Activated CD8-positive, alpha-beta memory T cell treated with anti-CD3 and anti-CD28 coated beads for 48 hours (primary cell): ENCODE measurements at places on chromosomes 4 and X.
A peak's percentile ranks its signal among the peaks of the same experiment; 100 is the strongest.

DNA sequence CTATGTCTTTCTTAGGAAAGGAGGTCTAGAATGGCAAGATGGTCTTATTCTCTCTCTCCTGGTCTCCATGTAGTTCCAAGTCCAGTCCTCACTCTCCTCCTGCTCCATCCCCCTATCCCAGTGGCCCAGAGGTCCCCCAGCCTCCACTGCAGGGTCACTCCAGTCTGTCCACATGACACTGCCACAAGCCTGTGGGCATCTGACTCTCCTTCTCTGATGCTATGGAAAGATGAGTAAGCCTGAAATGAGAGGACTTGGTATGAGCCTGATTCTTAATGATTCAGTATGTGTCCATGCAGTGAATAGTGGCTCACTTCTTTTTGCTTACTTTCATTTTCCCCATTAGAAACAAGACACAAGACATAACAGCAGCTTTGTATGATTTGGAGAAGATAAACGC is 516.8 kb upstream of the ADGRL3 start:
- no peak for DNase-seq

DNA sequence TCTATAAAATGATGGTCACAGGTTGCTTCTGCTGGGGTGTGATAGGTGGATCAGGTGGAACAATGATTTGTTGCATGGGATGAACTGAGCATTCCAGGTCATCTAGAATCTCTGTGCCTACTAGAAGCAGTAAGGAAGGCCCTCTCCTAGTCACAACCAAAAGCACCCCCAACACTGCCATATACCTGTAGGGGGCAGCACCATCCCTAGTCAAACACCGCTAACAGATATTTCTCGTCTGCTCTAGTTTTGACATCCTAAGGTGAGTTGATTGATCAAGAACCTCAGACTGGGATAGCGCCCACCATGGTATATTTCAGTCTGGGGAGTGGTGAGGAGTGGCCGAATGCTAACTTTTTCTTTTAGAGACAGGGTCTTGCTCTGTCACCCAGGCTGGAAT is 160.2 kb downstream of the NHS start:
- DNase-seq = no peak

GRCh38 chrX:42577936-42578470 is 200.0 kb downstream of the PPP1R2C start:
- no peak for DNase-seq

DNA sequence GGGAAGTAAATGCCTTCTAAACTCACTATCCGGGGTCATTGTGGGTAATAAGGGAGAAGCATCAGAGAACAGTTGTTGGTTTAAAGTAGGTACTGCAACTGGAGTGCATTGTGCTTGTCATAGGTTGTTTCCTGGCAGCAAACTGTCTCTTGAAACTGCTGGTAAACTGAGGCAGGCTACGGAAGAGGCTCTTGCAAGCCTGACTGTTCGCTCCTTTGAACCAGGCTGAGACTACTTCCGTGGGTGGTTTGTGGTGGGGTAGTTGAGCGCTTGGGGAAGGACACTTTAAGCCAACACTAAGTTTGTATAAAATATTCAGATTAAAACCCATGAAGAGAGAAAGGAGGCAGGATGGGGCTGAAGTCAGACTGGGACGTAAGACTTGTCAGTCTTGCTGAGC is 45.2 kb upstream of the WDR1 start:
- DNase-seq = no peak

DNA sequence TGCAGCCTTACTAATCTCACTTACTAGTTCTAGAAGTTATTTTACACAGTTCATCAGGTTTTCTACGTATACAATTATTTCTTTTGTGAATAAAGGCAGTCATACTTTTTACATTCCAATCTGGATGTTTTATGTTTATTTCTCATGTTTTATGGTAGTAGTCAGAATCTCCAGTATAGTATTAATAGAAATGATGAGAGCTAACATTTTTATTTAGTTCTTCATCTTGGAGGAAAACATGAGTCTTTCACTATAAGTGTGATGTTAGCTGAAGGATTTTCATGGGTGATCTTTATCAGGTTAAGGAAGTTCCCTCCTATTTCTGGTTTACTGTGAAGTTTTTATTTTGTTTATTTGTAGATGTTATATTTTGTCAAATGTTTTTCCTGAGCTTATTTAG is 256.1 kb upstream of the GIMD1 start:
- DNase-seq = no peak

DNA sequence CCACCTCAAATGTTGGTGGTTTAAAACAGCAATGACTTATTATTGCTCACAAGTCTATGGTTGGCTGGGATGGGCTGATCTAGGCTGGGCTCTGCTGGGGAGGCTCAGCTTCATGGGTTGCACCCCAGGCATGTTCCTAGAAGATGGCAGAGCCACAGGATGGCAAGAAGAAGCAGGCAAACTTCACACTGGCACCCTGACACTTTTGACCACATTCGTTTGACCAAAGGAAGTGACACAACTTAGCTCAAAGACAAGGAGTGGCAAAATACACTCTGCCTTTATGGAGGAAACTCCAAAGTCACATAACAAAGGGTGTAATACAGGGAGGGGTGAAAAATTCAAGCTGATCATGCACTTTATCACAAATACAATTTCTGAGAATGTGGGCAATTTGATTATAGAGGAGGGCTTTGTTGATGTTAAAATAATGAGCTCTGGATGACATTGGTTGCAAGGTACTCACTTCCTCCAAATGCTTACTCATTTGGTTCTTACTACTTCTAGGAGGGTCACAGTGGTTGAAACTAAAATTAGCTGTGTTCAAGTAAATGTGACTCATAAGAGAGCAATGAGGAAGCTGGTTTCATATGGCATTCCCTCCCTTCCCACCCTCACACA is 249.2 kb upstream of the RPS6KA3 start:
- no peak for DNase-seq

DNA sequence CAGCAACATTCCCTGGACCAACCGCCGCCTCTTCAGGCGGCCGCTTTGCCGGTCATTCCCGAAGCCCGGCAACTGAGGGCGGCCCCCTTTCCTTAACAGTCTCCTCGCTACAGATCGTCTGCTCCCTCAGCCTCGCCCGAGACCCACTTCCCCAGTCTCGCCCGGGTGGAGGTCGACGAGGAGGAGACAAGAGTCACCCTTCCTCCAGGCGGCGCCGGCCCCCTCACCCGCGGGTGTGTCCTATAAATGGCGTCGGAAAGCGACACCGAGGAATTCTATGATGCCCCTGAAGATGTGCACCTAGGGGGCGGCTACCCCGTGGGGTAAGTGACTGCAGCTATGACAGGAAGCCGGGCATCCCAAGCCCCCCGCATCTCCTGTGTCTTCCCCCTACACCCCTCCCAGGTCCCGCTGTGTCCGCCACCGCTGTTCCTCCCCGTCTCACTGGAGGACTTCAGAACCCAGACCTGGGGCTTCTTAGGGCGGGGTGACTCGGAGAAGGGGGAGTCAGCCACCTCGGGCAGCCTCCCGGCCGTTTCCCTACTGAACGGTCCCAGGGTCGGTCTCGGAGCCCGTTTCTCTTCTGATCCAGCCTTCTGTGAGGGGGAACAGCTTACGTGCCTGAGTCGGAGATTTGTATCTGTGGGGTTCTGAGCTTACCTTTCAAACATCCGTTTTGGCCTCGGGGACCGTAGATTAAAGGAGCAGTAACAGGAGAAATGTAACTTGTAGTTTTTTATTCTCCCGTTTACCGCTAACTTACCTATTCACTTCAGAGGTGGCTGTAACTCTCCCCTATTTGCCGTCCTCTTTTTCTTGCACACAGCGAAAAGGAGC is 570 bp downstream of the WDR44 start:
- peak; percentile 9 for DNase-seq

- DNase-seq = no peak
These were observed 145.7 kb downstream of the PALLD start for GRCh38 chr4:168642591-168642990.

GRCh38 chr4:91454111-91454510 is 849.7 kb upstream of the GRID2 start:
- no peak for DNase-seq

DNA sequence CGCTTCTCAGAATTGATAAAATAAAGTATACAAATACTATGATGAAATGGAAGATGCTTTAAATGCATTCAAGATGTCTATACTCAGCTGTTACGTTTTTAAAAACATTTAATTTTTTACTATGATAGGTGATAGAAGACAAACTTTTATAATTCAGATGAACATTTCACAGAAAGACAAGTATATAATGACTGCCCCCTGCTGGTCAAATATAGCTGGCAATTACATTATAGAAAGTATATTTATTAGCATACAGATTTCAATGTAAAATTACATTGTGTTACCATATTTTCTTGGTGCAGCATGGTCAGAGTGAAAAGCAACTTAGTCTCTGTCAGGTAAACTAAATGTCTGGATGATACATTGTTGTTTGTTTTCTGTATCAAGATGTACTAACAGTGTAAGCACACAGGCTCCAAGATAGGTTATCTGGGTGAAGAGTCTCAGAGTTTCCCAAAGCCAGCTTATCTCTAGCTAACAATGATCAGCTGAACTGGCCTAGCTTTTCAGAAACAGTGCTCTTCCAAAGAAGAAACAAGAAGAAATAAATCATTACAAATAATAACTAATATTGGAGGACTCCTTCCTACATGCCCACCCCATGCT is 54.1 kb downstream of the SRPX start:
- no peak for DNase-seq

DNA sequence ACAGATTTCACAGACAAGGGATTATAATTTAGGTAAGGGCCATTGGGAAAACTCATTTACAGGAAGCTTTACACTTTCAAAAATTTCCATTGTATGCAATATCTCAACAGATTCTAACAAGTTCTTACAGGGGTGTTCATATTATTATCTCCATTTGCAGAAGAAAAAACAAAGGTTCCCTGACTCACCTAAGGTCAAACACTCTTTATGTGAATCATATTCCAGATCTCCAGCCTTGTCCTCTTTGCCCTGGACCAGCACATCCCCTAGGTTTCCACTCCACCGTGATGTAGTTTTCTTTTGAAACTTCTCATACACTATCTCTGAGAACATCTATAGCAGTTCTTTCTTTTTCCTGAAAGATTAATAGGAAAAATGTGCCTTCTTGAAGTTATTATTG is 96.4 kb upstream of the HS3ST1 start:
- DNase-seq = no peak

DNA sequence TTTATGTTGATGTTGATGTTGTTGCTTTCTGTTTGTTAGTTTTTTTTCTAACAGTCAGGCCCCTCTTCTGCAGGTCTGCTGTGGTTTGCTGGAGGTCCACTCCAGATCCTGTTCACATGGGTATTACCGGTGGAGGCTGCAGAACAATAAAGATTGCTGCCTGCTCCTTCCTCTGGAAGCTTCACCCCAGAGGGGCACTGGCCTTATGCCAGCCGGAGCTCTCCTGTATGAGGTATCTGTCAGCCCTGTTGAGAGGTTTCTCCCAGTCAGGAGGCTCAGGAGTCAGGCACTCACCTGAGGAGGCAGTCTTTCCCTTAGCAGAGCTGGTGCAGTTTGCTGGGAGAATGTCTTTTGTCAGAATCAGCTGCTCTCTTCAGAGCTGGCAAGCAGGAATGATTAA is 34.7 kb downstream of the CDX4 start:
- DNase-seq = no peak

GRCh38 chrX:320126-320783 is 1.7 kb upstream of the GTPBP6 start:
- DNase-seq = no peak

DNA sequence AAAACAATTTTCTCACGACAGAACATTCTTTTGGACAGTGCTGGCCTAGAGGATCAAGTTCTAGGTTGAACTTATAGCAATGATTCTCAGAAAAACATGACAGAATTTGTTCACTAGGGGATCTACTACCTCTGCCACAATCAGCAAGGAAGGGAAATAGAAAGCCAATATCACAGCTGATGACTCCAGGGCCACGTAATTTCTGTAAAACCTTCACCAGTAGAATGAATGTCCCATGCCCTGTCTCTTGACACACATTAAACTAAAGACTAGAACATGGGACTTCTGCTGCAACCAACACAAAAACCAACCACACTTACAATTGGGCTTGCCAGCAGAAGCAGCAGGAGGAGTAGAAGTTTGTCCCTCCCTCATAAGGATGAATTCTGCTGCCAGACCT is 86.0 kb upstream of the NPFFR2 start:
- no peak for DNase-seq
